Kidney epithelial cell (primary cell): ENCODE measurements at places on chromosomes 2 and 18.
A peak's percentile ranks its signal among the peaks of the same experiment; 100 is the strongest.

DNA sequence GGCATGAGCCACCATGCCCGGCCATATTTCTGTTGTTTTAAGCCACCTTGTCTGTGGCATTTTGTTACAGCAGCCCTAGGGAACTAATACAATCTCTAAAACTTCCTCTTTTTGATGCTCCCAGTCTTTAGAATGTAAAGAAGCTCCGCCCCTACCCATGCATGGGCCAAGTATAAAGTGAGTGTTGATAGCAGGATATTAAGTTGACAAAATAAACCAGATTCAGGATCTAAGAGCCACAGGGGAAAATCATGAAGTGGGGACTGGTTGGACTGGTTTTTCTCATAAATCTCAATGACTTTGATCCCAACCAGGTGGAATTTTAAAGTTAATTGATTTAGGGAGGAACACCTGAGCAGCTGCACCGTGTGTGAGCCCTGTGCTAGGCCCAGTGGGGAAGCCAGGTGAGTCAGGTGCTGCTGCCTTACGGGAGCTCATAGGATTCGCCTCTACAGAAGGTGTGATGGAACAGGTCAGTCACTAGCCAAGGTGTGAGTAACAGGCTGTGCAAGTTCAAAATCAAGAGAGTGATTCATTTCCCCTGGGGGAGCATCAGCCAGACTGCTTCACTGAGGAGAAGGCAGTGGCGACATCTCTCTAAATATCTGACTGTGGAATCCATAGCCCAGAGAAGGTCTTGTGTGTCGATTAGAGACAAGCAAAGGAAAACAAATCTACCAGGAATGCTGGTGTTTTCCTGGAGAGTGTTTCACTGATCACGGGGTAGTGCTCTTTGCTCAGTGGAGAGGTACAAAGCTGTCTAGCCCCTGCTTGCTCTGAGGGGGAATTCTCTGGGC, 63.0 kb upstream of the MSH2 start:
- peak; percentile 69 for DNase-seq

DNA sequence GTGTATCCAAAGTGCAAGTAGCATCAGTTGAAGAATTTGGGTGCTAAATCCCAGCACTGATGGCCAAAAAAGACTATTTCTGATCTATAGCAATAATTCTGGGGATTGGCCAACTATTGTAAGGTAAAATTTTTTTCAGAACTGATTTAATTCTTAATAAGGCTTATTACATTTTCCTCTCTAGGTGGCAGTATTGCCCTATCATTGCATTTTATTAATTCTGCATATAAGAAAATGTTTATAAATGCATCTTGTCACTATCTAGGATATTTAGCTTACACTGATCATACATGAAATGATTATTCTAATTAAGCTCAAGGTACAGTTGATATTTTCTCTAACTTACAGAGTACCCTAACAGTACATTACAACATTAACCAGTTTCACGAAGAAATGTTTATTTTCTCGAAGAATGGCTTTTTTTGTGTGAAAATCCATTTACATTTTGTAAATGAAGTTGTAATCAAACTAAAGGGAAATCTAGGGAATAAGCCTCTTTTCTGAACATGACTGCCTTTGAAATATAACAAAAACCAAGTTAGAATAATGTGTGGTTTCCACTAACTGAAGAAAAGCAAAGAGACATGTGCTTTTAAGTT, 11.0 kb downstream of the TTN start:
- DNase-seq = no peak

- DNase-seq = no peak
Observed at GRCh38 chr2:130786076-130786475, 30.7 kb downstream of the AMER3 start.

DNA sequence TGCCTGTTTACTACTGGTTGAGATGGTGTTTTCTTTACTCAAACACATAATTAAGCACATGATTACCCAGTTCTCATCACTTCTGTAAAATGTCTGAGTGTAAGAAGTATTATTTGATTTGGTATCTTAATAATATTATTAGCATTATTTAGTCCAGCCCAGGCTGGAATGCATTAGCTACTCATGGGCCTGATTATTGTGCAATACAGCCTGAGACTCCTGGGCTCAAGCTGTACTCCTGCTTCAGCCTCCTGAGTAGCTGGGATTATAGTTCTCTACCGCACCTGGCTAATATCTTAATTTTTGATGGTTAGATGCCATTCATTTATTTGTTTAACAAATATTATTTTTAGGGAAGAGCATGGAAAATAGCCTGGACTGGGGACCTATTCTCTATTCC, 197.6 kb upstream of the MC4R start:
- DNase-seq = no peak

- no peak for DNase-seq
Observed at GRCh38 chr2:1631292-1632001, 112.9 kb downstream of the PXDN start.

DNA sequence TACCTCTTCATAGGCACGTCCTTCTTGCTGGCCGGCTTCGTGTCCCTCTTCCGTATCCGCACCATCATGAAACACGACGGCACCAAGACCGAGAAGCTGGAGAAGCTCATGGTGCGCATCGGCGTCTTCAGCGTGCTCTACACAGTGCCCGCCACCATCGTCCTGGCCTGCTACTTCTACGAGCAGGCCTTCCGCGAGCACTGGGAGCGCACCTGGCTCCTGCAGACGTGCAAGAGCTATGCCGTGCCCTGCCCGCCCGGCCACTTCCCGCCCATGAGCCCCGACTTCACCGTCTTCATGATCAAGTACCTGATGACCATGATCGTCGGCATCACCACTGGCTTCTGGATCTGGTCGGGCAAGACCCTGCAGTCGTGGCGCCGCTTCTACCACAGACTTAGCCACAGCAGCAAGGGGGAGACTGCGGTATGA, 2.3 kb downstream of the FZD7 start:
- no peak for DNase-seq

DNA sequence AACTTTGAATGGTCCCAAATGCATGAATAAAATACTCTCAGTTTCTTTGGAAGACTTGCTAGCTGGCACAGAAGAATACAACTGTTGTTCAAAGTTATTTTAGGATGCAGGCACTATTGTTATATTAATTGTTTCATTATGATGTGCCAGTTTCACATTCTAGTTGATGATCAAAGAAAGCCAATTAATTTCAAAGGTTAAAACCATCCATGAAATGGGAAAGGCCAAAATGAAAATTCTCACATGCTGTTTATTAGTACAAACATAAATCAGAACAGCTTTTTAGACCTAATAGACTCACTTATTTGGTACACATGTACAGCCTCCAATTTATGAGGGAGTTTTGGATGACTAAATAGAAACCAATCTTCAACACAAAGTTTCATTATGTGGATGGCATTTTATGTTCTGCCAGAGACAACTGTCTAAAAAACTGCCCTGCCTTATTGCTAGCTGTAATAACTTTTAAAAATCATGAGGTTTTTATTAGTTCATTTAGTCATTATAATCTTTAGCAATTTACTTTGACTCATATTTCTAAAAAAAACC, 42.2 kb downstream of the RFTN2 start:
- DNase-seq = no peak
